Panc1 (cell line): ENCODE measurements at places on chromosomes 6 and 20. TPM values are rescaled to one million over a fixed set of nuclear protein-coding genes. Genes with fewer than 3 reads are reported as not detected.

Gene BEND6
- 8.0 TPM for total RNA-seq

Gene GSTA3
- not detected for total RNA-seq

Gene HACE1
- total RNA-seq = 13.0 TPM

Gene EMILIN3
- total RNA-seq = 0.54 TPM

Gene MLN
- total RNA-seq = not detected

Gene BPIFA3
- not detected for total RNA-seq

GRCh38 chr6:5036269-5036668, 32.4 kb upstream of the RPP40 start:
- H3K4me3 ChIP-seq = no peak overlapping the region
- H3K4me1 ChIP-seq = no peaks in the 10 kb centered on the region; the same call in 1 of the 2 replicates
- no peak for DNase-seq
- H3K27ac ChIP-seq = no peak overlapping the region

GRCh38 chr6:45445749-45446549, 68.2 kb upstream of the SUPT3H start:
- no peaks in the 10 kb centered on the region for H3K36me3 ChIP-seq
- no peaks in the 10 kb centered on the region for H3K27me3 ChIP-seq
- H3K4me3 ChIP-seq = no peak overlapping the region
- H3K27ac ChIP-seq = peak overlapping the region; percentile 96
- peaks cover 54% of the 10 kb centered on the region for H3K4me1 ChIP-seq

DNA sequence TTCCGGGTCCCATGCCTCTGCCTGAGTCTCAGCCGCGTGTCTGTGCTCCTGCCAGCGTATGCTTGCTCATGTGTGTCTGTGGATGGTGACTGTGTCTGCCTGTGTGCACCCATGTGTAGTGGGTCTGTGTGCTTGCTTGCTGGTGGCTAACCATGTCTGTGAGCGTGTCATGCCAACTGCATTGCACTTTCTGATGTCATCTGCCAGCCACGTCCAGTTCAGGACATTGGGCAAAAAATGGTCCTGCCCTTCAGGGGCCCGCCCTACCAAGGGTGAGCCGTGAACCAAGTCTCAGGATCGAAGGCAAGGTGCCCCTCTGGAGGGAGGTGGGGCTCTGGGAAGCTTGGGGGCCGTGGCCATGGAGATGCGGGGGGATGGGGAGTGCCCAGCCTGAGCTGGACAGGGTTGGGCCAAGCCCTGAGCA, 9.4 kb upstream of the ZBTB46 start:
- DNase-seq = no peak
- peaks cover 12% of the 10 kb centered on the region; the same call in 1 of the 2 replicates for H3K4me1 ChIP-seq
- H3K36me3 ChIP-seq = no peaks in the 10 kb centered on the region
- no peaks in the 10 kb centered on the region for H3K27me3 ChIP-seq

DNA sequence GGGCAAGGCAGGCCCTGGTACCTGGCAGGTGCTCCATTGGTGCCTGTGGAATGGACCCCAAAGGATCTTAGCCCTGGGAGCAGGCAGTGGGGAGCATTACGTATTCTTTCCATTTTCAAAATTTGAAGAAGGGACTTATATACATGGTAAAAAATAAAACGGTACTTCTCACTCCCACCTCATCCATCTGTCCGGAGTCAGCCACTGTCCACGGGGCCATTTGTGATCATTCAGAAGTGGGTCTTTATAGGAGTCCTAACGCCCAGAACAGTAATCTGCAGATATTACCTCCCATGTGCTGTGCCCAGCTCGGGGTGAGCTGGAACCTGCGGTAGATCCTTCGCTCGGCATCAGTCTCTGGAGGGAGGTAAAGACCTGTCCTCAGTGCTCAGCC, 110.4 kb downstream of the SYCP2 start:
- H3K36me3 ChIP-seq = no peaks in the 10 kb centered on the region
- H3K27me3 ChIP-seq = peaks cover under 1% of the 10 kb centered on the region; the same call in 1 of the 2 replicates
- no peak overlapping the region for H3K4me3 ChIP-seq
- no peaks in the 10 kb centered on the region for H3K4me1 ChIP-seq

DNA sequence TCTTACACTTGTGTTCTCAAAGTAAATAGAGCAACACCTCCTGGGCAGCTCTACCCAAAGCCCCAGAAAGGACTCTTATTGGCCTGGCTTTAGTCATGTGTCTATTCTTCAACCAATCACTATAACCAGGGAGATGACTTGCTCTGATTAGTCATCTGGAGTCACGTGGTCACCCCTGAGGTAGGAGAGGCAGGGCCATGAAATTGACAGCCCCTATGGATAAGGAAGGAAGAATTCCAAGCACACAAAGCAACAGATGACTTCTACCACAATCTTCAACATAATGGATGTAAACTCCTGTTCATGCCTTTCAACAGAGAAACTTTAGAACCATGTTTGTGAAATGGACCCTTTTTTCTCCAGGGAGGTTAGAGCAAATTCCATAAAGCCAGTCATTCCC, 24.6 kb upstream of the EYA2 start:
- no peaks in the 10 kb centered on the region for H3K4me1 ChIP-seq
- DNase-seq = no peak
- H3K36me3 ChIP-seq = no peaks in the 10 kb centered on the region
- peaks cover 5% of the 10 kb centered on the region; the same call in 1 of the 2 replicates for H3K27me3 ChIP-seq
- no peak overlapping the region for H3K4me3 ChIP-seq

GRCh38 chr20:50874758-50875665, 56.2 kb downstream of the ADNP start:
- no peaks in the 10 kb centered on the region for H3K36me3 ChIP-seq
- H3K4me3 ChIP-seq = no peak overlapping the region
- H3K4me1 ChIP-seq = no peaks in the 10 kb centered on the region
- no peak for DNase-seq
- H3K27ac ChIP-seq = no peak overlapping the region

DNA sequence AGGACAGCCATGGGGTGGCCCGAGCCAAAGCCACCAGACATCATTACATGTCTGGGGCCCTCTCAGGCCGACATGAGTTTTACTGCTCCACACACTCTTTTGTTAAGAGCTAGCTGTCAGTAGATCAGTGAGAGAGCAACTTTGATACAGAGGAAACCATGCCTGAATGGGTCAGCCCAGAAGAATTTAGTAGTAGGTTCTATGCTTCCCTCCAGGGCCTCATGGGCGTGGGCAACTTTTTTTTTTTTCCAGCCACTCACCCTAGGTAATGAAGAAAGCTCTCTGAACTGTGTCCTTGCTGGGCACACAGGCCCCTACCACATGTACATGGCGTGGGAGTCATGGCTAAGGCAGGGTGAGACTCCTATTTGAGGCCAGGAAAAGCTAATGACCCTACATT, 38.8 kb downstream of the HLA-F start:
- no peak overlapping the region for H3K4me3 ChIP-seq
- H3K27me3 ChIP-seq = peaks cover 2% of the 10 kb centered on the region
- no peaks in the 10 kb centered on the region for H3K4me1 ChIP-seq
- DNase-seq = no peak
- no peaks in the 10 kb centered on the region for H3K36me3 ChIP-seq
- H3K27ac ChIP-seq = no peak overlapping the region

- no peak for DNase-seq
- no peak overlapping the region for H3K4me3 ChIP-seq
- H3K27ac ChIP-seq = no peak overlapping the region
- no peaks in the 10 kb centered on the region for H3K27me3 ChIP-seq
- H3K4me1 ChIP-seq = peaks cover 37% of the 10 kb centered on the region
Measured at GRCh38 chr20:31691646-31692275, 30.9 kb downstream of the BCL2L1 start.

DNA sequence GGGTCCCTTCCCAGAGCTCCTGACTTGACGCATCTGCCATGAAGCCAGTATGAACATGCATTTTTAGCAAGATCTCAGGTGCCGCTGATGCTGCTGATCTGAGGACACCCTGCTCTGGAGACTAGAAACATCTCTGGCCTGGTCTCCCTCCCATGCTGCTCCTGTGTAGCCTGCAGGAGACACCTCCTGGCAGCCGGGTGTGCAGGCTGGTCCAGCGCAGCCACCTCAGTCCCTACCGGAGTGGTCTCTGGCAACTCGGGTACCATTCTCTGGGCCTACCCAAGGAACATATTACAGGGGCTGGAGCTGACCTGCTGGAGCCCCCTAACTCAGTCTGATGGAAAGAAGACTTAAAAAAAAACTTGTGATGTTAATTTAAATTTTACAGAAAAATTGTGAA, 20.1 kb downstream of the PHACTR3 start:
- peaks cover 2% of the 10 kb centered on the region; the same call in 1 of the 2 replicates for H3K27me3 ChIP-seq
- H3K36me3 ChIP-seq = no peaks in the 10 kb centered on the region
- no peaks in the 10 kb centered on the region for H3K4me1 ChIP-seq
- no peak overlapping the region for H3K4me3 ChIP-seq

GRCh38 chr20:22248051-22248667, 336.2 kb downstream of the FOXA2 start:
- DNase-seq = no peak
- H3K36me3 ChIP-seq = no peaks in the 10 kb centered on the region
- no peaks in the 10 kb centered on the region for H3K4me1 ChIP-seq
- H3K27me3 ChIP-seq = no peaks in the 10 kb centered on the region; the same call in 1 of the 2 replicates

GRCh38 chr20:17276101-17276500, 49.3 kb downstream of the PCSK2 start:
- H3K27me3 ChIP-seq = no peaks in the 10 kb centered on the region
- H3K4me1 ChIP-seq = no peaks in the 10 kb centered on the region
- no peaks in the 10 kb centered on the region; the same call in 1 of the 2 replicates for H3K36me3 ChIP-seq
- no peak overlapping the region for H3K4me3 ChIP-seq
- no peak overlapping the region for H3K27ac ChIP-seq

DNA sequence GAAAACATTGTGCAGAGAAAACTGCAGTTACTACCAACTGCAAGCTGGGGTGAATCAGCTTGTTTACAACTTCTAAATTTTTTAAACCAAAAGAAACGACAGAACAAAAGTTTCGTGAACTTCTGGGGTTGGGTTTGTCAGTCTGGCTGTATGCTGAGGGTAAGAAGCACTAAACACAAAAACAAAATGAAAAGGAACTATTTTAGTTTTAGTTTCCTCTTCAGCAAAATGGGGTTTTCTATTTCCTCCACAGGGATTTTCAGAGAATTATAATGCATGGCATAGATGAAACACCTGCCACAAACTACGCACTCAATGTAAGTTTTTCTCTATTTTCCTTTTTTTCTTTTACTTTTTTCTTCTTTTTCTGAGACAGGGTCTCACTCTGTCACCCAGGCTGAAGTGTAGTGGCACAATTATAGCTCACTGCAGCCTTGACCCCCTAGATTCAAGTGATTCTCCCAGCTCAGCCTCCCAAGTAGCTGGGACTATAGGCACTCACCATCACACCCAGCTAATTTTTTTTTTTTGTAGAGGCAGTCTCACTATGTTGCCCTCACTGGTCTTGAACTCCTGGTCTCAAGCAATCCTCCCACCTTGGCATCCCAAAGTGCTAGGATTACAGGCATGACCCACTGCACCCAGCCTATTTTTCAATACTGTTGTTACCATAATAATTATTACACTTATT, 40.6 kb downstream of the CGA start:
- H3K36me3 ChIP-seq = no peaks in the 10 kb centered on the region
- DNase-seq = no peak
- no peaks in the 10 kb centered on the region for H3K4me1 ChIP-seq

GRCh38 chr20:59421920-59422637, 121.7 kb downstream of the EDN3 start:
- H3K36me3 ChIP-seq = no peaks in the 10 kb centered on the region
- H3K27ac ChIP-seq = no peak overlapping the region
- no peak for DNase-seq

- H3K4me1 ChIP-seq = no peaks in the 10 kb centered on the region
- H3K27me3 ChIP-seq = peaks cover 3% of the 10 kb centered on the region; the same call in 1 of the 2 replicates
- H3K4me3 ChIP-seq = no peak overlapping the region
- no peaks in the 10 kb centered on the region for H3K36me3 ChIP-seq
- H3K27ac ChIP-seq = no peak overlapping the region
Measured at GRCh38 chr20:53133125-53133524, 161.0 kb downstream of the TSHZ2 start.

- no peaks in the 10 kb centered on the region for H3K27me3 ChIP-seq
- no peak overlapping the region for H3K4me3 ChIP-seq
- DNase-seq = no peak
- peaks cover 30% of the 10 kb centered on the region for H3K4me1 ChIP-seq
- peaks cover 2% of the 10 kb centered on the region; the same call in 1 of the 2 replicates for H3K36me3 ChIP-seq
- peak overlapping the region; percentile 3 for H3K27ac ChIP-seq
Measured at GRCh38 chr6:151073146-151073545, 166.6 kb upstream of the AKAP12 start.

DNA sequence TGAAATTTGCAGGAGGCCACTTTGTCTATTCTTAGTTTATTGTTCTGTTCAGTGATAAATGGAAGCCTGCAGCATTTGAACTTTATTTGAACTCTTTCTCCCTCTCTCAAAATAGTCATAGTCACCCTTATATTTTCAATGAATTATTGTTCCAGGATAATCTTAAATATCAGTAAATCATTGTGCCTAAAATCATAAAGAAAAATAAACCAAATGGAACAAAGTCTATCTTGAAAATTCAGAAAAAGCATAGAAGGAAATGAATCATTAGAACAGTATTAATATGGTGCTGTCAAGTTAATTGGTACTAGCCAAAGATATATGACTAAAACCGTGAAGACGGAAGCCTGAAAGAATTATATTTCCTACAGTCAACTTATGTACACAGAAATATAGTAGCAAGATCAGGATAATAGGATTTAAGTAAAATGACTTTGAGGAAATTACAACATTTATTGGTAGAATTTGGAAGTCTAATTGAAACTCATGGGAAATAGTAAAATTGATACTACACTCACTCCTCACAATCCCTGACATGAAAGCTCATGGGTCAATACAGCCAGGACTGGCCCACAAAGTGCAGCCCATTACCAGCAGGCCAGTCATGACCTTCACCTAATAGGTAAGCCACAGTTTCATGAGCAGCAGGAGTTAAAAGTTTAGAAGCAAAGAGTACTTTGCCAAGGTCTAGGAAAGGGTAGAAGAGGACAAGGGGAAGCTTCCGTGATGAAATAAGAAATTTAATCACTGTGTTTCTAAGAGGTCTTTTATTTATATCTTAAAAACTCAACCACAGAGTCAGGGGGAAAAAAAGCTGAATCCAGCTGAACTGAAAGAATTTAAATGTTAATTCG, 119.9 kb upstream of the ENPP5 start:
- H3K27me3 ChIP-seq = no peaks in the 10 kb centered on the region
- H3K4me1 ChIP-seq = no peaks in the 10 kb centered on the region
- no peaks in the 10 kb centered on the region for H3K36me3 ChIP-seq

DNA sequence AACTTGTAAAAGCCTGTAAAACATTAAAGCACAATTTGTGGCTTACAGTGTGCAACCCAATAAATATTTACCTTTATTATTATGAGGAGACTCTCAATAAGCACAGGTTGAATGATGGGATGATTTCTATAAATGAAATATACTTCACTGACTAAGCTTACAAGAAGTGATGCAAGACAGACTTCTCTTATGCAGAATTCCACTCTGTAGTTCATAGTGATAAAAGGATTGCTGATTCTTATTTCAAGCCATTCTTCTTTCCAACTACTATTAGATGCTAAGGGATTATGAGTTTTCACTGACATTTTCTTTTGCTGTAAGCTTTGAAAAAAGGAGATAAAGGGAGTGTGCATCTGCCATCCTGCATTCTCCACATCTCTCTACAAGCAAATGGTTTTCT, 149.0 kb upstream of the ARG1 start:
- H3K36me3 ChIP-seq = no peaks in the 10 kb centered on the region
- no peak overlapping the region for H3K4me3 ChIP-seq
- DNase-seq = no peak
- H3K4me1 ChIP-seq = no peaks in the 10 kb centered on the region
